ENCODE measurements at places on chromosomes 13 and 19.

DNA sequence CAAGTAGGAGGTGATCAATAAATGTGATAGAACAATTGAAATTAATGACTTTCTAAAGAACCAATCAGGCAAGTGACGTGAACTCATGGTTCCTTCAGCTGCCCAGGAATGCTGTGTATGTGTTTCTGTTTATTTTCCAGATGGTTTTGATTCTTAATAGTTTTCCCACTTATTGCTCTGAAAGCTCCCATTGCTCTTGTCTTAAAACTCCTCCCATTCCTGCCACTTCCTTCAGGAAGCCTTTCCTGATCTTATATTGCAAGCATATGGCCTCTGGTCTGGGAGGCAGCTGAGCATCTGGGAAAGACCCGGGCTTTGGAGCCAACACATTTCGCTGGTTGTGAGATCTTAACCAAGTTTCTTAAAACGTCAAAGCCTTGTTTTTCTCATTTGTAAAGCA lies 17.1 kb upstream of the LATS2 start:
- no peak for DNase-seq

GRCh38 chr13:27080018-27080948 lies 91.3 kb downstream of the USP12 start:
- DNase-seq, result no peak

GRCh38 chr19:5109560-5109959 lies 140.6 kb downstream of the KDM4B start:
- DNase-seq, result no peak

DNA sequence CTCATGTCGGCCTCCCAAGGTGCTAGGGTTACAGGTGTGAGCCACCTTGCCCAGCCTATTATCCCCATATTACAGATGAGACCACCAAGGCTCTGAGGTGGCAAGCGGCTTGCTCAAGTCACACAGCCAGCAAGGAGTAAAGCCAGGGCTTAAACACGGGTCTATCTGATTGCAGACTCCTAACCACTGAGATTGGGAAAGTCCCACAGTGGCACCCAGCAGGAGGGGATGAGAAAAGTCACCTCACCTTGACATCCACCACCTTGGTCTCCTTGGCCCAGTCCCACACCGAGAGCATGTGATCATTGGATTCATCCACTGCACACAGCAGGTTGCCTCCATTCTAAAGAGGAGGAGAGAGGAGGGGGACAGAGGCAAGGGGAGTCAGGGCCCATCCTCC lies 9.5 kb downstream of the EML2 start:
- DNase-seq, result no peak

DNA sequence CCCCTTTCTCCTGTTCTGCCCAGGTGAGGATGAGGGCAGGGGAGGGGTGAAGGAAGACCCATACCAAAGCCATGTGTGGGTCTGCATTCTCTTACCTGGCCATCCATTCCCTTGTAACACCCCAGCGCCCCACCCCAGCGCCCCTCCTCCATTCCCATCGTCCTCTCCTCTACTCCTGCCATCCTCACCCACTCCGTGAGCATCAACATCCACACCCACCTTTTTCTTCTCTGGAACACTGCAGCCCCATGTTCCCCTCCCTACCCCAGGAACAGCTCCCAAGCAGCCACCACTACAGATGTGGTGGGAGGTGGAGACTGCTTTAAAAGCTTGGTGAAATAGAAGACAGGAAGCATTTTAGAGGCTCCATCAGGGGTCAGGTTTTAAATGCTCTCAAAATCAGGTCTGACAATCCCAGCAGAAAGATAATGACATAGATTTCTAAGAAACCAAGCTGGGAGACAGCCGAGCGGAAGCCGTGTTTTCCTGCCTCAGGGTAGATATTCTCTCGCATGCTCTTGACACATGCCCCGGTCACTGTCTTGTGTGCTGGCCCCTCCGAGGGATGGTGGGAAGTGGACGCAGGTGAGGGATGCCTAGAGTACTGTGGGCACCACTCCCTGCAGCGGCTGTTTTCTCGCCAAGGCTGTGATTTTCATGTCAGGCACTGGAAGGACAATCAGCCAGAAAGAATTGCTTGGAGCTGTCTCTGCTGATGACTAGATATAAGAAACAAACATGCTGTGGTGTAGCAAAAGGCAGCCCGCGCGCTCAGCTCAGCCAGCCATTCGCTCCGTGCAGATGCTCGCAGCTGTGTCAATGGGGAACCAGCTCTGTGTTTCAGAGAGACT lies 9.8 kb downstream of the MEDAG start:
- DNase-seq, result no peak

DNA sequence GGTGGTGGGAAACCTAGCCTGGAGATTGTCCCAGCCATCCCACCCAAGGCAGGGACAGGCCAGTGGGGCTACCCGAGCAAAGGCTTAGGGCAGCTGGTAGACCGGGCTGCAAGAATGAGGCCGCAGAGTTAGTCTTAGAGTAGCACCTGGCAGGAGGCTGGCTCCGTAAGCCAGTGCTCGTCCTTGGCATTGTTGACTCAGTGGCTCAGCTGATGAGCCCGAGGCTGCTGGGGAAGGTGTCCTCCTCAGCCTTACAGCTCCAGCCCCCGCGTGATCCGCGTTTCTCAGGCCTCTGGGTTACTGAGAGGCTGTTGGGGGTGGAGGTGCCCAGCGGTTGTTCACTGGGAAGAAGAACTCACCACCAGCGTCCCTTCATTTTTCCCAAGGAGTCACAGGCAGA lies 24.7 kb downstream of the PPP1R37 start:
- DNase-seq, result no peak

DNA sequence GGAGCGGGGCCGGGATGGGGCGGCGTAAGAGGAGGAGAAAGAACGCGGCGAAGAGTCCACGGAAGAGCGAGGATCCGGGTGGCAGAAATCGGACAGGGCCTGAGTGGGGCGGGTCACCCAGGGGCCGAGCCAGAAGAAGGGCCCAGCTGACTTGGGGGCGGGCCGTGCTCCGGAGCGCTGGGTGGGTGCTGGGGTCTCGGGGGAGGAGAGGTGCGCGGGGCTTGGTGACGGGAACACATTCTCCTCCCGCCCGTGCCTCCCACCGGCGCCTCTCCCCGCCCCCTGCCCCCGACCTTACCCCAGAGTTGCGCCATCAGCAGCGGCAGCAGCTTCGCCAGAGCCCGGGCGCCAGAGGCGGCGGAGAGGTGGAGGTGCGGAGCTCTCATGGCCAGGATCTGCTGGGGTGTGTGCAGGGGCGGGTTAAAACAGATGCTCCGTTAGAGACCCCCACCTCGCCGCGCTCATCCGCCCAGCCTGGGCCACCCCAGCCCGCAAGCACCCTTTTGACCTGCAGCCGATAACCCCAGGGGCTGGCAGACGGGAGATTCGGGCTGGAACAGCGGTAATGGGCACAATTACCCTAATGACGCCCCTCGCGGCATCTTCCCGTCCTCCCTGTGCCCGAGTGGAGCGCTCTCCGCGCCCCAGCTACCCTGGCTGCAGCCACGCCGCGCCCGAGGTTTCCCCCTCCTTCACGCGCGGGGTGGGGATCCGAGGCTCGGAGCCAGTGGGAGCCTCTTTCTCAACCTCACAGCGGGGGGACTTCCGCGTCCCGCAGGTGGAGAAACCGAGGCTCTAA lies 565 bp downstream of the KLK10 start:
- DNase-seq, result no peak

DNA sequence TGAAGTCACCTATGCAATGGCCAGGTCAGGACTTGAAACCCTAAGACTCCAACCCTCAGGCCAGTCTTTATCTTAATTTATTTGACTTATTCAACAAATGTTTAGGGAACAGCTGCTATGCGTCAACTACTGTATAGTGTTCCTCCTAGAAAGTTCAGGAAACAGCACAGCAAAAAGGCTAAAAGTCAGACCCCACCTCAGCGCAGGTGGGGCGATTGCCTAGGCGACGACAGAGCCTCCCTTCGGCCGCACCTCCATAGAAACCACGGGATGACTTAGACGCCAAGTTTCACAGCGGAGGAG lies 502 bp downstream of the VRK3 start:
- DNase-seq, result no peak

DNA sequence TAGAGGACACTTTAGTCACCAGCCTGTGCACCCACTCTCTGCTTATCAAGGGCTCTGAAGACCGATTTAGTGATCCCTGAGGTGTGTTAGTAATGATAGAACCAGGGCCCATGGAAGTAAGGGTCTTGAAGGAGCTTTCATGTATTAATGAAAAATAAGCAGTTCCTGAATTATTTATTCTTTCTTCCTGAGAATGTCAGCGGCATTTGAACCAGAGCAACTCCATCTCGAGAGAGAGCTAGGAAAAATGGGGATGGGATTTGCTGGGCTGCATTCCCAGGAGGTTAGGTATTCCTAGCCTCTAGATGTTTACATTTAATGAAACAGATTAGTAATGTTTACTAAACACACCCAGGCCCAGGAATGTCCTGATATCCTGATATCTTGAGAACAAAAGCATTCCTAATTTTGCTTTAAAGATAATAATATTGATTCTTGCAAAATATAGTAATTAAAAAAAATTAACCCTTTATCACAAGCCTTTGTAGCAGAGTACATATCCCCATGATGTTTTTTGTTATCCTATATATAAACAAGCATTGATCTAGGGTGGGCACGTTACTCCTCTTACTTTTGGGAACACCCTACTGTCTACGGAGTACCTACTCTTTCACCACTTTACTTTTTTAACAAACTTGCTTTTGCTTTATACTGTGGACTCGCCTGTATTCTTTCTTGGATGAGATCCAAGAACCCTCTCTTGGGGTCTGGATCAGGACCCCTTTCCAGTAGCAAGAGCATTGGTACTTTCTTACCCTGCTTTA lies 63.1 kb downstream of the COG3 start:
- DNase-seq, result no peak

- no peak for DNase-seq
Measured at GRCh38 chr13:34567597-34567996, 374.5 kb upstream of the NBEA start.

DNA sequence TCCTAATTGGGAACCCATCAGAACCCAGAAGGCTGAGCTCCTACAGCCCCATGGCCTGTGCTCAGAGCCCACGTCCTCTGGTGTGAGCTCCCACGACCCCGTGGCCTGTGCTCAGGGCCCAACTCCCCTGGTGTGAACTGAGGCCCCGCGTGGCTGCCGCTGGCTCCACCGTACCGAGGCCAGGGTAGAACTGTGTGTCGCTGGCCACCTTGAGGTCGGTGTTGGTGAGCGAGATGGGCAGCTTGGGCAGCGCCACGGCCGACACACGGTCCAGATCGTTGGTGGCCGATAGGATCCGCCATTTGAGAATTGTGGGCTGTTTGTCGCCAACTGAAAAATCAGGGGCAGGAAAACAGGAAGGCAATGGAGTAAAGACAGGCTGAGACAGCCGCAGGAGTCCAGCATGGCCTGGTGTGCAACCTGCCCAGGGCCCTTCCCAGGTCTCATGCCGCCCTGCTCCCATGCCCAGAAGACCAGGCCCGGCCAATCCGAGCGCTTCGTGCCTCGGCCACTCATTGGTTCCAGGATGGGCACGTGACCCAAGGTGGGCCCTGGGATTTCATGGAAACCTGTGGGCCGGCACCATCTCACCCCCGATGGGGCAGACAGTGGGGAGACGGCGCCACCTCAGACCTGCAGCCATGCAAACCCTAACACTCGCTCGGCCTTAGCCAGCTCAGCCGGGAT lies 11.5 kb downstream of the MED16 start:
- DNase-seq, result no peak

- DNase-seq, result no peak
Measured at GRCh38 chr19:7500811-7501450, 12.1 kb upstream of the PEX11G start.

- no peak for DNase-seq
Measured at GRCh38 chr19:2497186-2497585, 21.3 kb downstream of the GADD45B start.

DNA sequence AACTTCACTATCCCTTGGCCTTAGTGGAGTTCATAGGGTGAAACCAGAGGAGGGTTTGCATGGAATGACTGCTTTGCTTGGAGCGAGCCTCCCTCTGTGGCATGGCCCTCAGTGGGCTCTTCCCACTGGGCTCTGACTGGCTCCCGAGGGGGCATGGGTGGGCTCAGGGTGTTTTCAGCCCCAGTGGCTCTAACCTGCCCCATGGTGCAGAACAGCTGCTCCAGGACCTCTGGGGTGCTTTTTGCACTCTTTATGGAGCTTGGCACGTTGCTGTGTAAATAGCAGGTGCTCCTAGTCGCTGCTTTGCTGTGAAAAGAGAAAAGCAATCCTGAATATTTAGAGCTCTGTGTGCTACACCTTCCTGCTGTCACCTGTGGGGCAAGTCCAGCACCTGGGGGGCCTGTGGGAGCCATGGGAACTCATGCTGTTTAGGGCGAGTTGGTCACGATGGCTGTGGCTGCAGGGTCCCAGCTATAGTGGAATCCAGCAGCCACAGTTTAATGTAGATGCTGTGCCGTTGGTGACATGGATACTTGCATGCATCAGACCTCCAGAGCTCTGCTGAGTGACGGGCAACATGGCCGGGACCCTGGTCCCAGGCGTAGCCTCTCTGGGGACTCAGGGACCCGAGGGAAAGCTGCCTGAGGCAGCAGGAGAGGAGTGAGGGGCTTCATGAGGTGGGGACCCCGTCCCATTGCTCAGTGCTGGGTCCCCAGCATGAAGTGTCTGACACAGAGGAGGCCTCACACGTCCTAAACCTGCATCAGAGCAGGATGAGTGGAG lies 14.3 kb upstream of the MCF2L start:
- no peak for DNase-seq

- peak; percentile 25 for DNase-seq
Measured at GRCh38 chr19:5578097-5578846, 10.5 kb upstream of the TINCR start.

DNA sequence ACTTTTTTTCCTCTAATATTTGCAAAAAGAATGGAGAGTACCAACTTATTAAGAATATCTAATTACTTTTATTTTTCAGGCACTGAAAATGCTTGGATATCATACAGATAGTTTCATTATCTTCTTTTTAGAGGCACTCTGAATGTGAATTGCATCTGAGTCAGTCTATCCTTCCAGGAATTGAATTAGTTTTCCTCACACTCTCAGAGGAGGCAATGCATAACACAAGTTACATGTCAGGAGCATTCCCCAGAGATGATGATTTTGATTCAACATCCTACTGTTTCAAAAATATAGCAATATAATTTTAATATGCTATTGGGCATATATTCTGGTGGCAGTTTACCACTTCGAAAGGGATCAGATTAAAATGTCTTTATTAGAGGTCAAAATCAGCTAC lies 1315.4 kb downstream of the PCDH9 start:
- no peak for DNase-seq

DNA sequence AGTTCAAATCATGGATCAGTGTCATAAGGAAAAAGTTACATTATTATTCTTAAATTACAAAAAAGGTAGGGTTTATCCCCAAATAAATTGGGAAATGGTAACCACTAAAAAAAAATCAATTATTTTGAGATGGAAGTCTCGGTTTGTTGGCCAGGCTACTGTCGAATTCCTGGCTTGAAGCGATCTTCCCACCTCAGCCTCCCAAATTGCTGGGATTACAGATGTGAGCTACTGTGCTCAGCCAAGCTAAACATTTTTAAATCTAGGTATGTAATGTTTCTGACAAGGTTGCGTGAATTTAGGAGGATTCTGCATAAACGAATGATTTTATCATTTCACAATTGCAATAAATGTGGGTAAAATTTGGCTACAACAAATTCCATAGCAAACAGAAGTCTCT lies 2.0 kb downstream of the NAA16 start:
- no peak for DNase-seq

- no peak for DNase-seq
Measured at GRCh38 chr19:37997911-37998344, 90.9 kb downstream of the SIPA1L3 start.

- DNase-seq, result no peak
Measured at GRCh38 chr13:97342936-97343335, 91.0 kb upstream of the RAP2A start.

GRCh38 chr19:13968999-13969398 lies 16.7 kb downstream of the DCAF15 start:
- DNase-seq, result no peak

Data from T-helper 22 cell (primary cell).